Activated CD8-positive, alpha-beta T cell treated with anti-CD3 and anti-CD28 coated beads, Interleukin-2, amount 10 ng/mL, durations not matched to agents 7 days and 5 days (primary cell): ENCODE measurements at places on chromosomes 4 and X.

GRCh38 chrX:53429755-53430154, 4.4 kb downstream of the HSD17B10 start:
- no peak for DNase-seq

- no peak for DNase-seq
Observed at GRCh38 chr4:139887376-139887802, 221.8 kb downstream of the MGST2 start.

DNA sequence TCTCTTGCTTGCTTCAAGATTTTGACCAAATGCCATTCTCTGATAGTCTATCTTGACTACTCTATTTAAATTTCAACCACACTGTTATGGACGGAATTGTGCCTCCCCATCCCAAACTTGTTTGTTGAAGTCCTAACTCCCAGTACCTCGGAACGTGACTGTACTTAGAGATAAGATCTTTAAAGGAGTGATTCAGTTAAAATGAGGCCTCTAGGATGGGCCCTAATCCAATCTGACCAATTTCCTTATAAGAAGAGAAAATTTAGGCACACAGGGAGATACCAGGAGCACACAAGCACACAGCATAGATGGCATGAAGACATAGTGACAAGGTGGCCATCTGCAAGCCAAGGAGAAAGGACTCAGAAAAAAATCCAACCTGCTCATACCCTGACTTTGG, 269.9 kb downstream of the KCNIP4 start:
- no peak for DNase-seq

- DNase-seq = no peak
Observed at GRCh38 chr4:139828966-139829664, 163.5 kb downstream of the MGST2 start.

DNA sequence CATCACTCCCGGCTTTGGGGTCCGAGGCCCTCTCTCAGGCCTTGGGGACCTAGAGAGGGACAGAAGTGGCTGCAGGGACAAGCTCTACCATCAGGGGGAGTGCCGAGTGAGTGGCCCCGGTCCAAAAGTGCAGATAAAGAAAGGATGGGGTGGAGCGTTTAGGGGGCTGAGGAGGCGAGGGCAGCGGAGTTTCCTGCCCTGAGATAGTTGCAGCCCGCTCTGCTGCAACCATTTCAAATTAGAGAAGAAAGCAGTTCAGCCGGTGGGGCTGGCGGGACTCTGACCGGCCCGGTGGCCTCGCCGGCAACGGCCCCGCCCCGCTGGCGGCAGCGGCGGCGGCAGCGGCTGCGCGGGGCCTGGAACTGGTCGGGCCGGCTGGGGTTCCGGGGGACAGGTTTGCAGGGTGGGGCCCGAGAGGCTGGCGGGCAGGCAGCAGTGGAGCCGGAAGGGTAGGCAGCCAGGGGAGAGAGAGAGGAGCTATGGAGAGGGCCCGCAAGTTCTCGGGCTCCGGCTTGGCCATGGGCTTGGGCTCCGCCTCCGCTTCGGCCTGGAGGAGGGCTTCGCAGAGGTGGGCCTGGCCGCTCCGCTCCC, 7.6 kb downstream of the DLG3 start:
- DNase-seq = peak; percentile 71

GRCh38 chr4:30720661-30721184, 554 bp downstream of the PCDH7 start:
- DNase-seq = no peak

- no peak for DNase-seq
Observed at GRCh38 chrX:103396186-103396585, 19.8 kb downstream of the BEX3 start.

DNA sequence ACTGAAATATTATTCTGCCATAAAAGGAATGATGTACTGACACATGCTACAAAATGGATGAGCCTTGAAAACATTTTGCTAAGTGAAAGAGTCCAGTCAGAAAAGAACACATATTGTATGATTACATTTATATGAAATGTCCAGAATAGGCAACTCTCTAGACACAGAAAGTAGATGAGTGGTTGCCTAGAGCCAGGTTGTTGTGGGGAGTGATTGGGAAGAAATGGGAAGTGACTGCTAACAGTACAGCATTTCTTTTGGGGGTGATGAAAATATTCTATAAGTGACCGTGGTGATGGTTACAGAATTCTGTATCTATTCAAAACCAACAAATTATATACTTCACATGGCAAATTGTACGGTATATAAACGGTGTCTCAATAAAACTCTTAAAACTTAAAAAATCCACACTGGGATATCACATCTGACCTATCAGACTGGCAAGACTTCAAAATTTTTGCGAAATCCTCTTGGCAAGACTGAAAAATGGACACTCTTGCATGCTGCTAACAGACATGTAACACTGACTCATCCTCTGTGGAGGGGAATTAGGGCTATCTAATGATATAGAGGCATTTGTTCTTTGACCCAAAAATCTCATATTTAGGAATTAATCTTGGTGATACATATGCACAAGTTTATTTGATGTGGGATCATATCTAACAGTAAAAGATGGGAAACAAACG, 71.8 kb downstream of the FAM13A start:
- no peak for DNase-seq

DNA sequence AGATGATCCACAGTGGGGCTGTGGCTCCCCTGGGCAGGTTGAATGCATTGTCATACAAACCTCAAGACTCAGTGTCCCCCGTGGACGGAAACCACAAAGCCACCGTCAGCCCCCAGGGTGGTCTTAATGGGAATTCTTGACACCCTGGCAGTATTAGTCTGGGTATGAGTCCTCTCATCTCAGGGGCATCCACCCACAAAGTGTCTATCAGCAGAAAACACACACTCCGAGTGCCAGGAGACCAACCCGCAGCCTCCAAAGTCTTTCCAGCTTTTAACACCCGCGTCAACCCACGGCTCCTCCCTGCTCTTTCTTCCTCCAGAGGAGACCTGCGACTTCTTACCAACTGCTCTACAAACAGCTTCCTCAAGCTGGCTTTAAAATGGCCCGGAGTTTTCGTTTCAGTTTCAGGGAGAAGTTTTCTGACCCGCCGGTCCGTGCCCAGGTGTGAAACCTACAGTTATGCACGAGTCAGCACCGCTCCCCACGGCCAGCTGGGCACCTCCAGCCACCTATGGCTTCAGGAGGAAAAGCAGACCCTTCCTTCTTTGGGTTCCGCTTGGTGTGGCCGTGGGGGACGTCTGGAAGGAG, 14.4 kb upstream of the ASMTL start:
- DNase-seq = peak; percentile 72

DNA sequence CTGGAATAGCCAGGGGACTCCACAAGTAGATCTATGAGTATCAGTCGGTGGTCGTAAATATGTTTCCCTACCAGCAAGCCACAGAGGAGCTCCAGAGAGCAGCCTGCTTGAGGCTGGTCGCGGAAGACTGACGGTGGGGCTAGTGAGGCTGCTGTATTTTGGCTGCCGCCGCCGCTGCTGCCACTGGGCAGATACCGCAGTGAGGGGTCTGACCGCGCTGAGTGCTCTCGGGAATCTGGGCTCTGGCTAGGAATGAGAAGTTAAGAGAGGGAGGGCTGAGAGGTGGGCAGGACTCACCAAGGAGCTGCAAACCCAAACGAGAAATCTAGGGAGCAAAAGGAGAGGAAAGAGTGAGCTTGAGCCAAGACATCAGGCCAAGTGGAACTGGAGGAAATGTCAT, at the start of gene EXOC1L:
TSS of gene EXOC1L (plus strand) at position 157 of the 400 bp plus-strand sequence. CDS start at position 394, 237 bp downstream.
- DNase-seq = no peak

GRCh38 chrX:115960440-115961084, 210.0 kb upstream of the AGTR2 start:
- no peak for DNase-seq

- DNase-seq = no peak
Observed at GRCh38 chr4:72486991-72487390, 82.0 kb downstream of the ADAMTS3 start.
